ENCODE measurements at places on chromosomes 12 and 14.

DNA sequence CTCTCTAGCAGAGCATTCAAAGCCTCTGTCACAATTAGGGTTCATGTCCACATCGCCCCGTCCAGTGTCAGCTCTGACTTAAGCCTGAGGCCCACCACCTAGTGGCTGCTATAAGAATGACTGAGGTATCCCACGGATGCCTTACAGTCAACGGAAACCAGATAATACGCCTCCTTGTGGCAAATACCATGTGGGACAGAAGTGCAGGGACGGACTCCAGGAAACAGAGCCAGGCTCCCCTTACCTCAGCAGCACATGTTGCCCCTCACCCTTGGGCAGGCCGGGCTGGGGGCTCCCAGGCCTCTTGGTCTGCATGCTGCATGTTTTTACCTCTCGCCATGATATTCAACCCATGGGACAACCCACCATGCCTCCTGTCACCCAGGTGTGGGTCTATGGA, 86.3 kb downstream of the VWF start:
- no peak overlapping the region for H3K27ac ChIP-seq
- H3K27me3 ChIP-seq: no peaks in the 10 kb centered on the region
- H3K36me3 ChIP-seq: no peaks in the 10 kb centered on the region
- no peak overlapping the region for H3K4me3 ChIP-seq
- H3K4me1 ChIP-seq: no peaks in the 10 kb centered on the region

DNA sequence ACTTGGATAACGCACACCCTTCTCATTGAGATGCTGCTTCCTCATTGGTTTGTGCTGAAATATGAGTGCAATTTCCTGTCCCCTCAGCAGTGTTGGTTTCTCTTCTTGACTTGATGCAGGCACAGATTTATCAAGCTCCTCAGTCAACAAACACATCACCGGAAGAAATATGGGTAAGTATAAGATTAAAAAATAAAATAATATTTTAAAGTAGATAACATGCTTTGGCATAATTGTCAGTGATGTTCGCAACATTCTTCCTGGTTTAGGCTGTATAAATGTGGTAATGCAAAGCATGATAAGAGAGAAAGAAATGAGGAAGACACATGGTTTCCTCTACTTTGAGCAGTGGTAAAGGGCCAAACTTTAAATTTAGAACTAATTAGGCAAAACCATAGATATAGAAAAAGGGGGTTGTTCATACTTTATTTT, at the start of gene GPR65:
GPR65 (plus strand) TSS at position 86 of the 432 bp plus-strand sequence. CDS start 5,713 bp downstream, outside the sequence.
- H3K27ac ChIP-seq: no peak within 1 kb of the TSS
- H3K36me3 ChIP-seq: no peaks in the 10 kb centered on the region
- H3K27me3 ChIP-seq: no peaks in the 10 kb centered on the region
- H3K4me1 ChIP-seq: no peaks in the 10 kb centered on the region
- no peak for DNase-seq

GRCh38 chr12:71160585-71160984, 2.8 kb upstream of the TSPAN8 start:
- H3K4me3 ChIP-seq: no peak overlapping the region
- H3K27ac ChIP-seq: no peak overlapping the region
- H3K36me3 ChIP-seq: no peaks in the 10 kb centered on the region
- no peaks in the 10 kb centered on the region for H3K27me3 ChIP-seq

DNA sequence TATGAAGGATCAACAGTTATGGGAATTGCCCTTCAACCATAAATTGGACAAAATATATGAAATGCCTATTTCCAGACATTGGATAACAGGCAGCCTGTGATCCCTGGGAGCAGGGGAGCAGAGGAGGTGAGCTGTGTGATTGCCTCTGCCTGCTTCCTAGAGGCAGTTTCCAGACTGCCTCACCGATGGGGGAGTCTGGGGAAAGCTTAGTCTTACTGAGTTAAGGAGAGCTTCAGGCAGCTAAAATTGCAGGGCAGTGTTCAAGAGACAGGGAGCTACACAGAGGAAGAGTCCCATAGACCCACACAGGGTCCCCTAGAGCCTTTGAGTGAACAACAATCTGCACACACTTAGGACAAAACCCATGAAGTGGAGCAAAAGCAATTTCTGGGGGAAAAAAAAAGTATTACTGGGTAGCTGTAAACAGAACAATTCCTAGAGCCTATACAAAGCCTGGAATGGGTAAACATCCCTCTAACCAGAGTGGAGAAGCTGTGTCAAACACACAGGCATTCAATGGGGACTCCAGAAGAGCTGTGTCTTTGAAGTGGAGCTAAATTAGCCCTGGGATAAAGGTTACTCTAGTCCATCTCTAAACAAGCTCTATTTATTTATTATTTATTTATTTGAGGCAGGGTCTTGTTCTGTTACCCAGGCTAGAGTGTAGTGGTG, 48.3 kb upstream of the ACTN1 start:
- no peak overlapping the region for H3K4me3 ChIP-seq
- no peaks in the 10 kb centered on the region for H3K36me3 ChIP-seq
- no peaks in the 10 kb centered on the region for H3K4me1 ChIP-seq
- H3K27me3 ChIP-seq: no peaks in the 10 kb centered on the region
- H3K27ac ChIP-seq: no peak overlapping the region
- DNase-seq: no peak
